Muscle of arm (tissue), 14 donors: ENCODE measurements at places on chromosomes 2 and 18. TPM values are rescaled to one million over a fixed set of nuclear protein-coding genes. Genes with fewer than 3 reads are reported as not detected.

The NT5C1B gene
- 0.19 TPM for polyA plus RNA-seq

The SP9 gene
- 0.14 TPM for polyA plus RNA-seq

The GCG gene
- polyA plus RNA-seq: not detected

The DRC1 gene
- not detected for polyA plus RNA-seq

The IL1R1 gene
- 26.7 TPM for polyA plus RNA-seq

The RTP5 gene
- not detected for polyA plus RNA-seq

The APOB gene
- 0.51 TPM for polyA plus RNA-seq

The AFF3 gene
- 4.2 TPM for polyA plus RNA-seq

The RGPD3 gene
- polyA plus RNA-seq: 0.36 TPM

The TMEM198 gene
- 2.0 TPM for polyA plus RNA-seq

The ERICH2 gene
- 2.4 TPM for polyA plus RNA-seq

The C2orf66 gene
- not detected for polyA plus RNA-seq

GRCh38 chr2:174738841-174739240 is 25.4 kb downstream of the CHRNA1 start:
- no peak for DNase-seq

- DNase-seq: no peak
These were observed 123.1 kb upstream of the CAB39 start for GRCh38 chr2:230589497-230590015.

DNA sequence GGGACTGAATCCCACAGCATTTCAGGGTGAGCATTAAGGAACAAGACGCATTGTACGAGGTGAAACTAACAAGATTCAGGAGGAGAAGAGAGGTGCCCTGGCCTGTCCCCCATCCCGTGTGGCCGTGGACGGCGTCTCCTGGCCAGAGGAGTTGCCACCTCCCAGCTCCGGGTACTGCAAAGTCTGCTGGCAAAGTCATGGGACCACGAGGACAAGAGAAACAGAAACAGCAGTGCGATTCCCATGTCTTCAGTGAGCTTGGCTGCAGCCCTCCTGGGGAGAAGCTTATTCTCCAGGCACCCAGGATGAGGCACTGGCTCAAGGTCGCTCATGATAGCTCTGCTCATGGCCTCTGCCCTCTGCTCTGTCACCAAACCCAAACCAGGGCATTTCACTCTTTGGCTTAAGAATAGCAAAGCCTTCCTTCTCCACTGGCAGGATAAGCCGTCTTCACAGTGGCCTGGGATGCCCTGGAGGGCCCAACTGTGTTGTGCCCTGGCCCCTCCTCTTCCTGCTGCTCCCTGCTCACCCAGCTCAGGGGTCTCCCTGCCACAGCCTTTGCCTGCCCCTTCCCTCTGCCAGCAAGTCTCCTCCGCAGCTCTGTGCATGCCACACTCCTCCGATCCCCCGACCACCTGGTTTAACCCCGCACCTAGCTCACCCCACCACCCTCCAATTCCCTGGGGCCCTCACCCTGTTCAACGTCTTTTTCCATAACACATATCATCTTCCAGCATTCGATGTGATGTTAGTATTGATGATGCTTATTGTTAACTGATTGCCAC is 144.8 kb downstream of the PXDN start:
- DNase-seq: no peak

DNA sequence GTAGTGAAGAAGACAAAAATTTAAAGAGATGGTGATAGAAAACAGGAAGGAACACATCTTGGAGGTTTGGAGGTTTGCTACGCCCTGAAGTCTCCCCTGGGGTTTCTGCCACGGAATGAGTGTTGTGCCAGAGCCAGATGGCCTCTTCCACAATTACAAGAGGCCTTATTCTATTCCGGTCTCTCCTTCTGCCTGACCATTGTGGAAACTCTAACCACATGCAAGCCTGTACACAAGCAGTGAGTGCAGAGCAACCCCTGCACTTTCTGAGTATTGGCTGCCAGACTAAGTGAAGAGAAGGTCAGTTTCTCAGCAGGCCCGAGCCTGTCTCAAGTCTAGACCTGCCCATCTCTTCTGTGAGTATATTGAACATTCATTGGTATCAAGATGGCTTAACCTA is 22.7 kb upstream of the MYO1B start:
- DNase-seq: no peak

- DNase-seq: no peak
These were observed 617.7 kb upstream of the CDH2 start for GRCh38 chr18:28794459-28795245.

DNA sequence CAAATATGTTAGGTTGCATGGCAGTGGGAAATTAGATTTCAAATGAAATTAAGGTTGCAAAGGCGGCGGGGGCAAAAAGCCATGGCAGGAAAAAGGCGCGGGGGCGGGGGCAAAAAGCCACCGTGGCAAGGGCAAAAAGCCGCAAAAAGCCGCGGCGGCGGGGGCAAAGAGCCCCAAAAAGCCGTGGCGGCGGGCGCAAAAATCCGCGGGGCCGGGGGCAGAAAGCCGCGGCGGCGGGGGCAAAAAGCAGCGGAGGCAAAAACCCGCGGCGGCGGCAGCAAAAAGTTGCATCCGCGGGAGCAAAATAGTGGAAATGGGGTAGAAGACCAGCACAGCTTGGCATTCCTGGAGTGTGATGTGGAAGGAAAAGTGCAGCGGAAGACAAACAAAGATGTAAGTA is 417.1 kb downstream of the ANKRD30B start:
- DNase-seq: no peak

DNA sequence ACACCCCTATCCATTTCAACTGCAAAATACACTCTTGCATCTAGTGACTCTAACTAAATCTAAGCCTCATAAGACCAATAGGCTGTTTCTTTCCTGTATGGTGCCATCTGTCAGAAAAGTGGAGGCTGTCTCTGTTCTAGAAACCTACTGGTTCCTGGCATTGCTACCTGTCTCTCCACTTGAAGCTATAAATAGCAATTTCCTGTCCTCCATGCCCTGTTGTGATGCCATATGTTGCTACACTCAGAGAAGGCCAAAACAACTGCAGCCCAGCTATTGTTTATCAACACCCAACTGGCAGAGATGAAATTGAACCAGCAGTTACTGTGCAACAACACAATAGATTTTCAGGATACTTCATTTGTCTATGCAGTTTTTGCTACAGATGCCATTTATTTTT is 1355.1 kb upstream of the SLC39A10 start:
- DNase-seq: no peak

DNA sequence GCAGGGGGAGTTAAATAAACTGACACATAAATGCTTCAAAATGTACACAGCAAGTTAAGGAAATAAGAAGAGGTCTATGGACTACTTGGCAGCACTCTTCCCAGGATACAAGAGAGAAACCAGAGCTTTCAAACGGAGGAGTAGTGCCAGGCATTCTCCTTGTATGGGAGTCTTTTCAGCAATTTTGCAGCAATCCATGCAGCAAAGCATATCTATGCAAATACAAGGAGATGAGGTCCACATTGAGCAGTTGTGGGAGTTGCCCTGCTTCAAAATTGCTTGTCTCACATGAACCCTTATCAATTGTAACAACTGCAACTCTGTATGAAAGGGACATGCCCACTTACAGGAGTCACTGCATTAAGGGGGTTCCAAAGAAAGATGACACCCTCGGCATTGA is 37.8 kb downstream of the SCN9A start:
- DNase-seq: no peak

- no peak for DNase-seq
These were observed 22.9 kb upstream of the CAVIN2 start for GRCh38 chr2:191869781-191870180.

DNA sequence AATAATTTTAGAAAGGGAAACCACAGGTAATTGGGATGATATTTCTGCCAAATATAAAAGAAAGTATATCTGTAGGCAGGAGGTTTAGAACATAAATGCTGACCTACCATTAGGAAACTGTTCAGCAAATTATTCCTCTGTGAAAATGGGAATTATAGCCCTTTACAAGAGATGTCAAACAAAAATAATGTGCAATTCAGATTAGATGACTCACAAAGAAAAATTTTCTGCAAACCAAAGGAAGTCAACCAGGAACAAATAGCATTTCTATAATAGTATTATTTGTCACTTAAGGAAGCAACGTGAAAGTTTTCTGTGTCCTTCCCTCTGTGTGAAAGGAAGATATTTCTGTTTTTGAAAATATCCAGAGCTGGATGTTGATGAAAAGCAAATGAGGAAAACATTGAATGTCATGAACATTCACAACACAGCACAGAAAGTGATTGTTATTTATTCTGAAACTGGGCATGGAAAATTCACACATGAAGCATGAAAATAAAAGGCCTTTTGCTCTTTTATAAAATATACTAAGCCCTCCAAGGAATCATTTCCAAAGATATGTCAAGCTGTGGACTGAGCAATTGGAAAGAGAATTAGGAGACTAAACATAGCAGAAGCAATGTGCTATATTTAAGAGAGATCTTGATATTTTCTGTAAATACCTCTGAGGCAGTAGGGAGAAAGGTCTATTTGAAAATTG is 57.9 kb upstream of the SPHKAP start:
- DNase-seq: no peak

DNA sequence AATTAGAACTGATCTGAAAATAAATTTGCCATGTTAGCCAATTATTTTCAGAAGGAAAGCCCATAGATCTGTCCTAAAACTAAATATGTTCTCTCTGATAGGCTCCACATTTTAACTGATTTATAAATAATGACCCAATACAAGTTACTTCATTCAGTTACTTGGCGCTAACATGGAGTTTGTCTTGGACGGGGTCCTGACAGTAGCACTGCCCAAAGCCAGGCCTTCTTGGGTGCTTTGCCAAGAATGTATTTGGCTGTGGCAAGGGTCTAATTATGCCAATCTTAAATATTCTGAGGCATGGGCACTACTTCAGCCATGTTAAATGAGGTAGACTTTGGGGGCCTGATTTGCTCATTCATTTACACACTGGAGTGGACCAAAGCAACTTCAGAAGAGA is 135.0 kb upstream of the PKDCC start:
- DNase-seq: no peak

DNA sequence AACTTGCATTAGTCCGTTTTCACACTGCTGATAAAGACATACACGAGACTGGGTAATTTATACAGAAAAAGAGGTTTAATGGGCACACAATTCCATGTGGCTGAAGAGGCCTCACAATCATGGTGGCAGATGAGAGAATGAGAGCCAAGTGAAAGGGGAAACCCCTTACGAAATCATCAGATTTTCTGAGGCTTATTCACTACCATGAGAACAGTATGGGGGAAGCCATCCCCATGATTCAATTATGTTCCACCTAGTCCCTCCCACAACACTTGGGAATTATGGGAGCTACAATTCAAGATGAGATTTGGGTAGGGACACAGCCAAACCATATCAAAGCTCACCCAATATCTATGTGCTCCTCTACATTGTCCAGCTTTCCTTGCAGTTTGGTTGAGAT is 16.0 kb upstream of the SERPINE2 start:
- DNase-seq: no peak

GRCh38 chr2:5064687-5065086 is 627.5 kb upstream of the SOX11 start:
- DNase-seq: no peak

DNA sequence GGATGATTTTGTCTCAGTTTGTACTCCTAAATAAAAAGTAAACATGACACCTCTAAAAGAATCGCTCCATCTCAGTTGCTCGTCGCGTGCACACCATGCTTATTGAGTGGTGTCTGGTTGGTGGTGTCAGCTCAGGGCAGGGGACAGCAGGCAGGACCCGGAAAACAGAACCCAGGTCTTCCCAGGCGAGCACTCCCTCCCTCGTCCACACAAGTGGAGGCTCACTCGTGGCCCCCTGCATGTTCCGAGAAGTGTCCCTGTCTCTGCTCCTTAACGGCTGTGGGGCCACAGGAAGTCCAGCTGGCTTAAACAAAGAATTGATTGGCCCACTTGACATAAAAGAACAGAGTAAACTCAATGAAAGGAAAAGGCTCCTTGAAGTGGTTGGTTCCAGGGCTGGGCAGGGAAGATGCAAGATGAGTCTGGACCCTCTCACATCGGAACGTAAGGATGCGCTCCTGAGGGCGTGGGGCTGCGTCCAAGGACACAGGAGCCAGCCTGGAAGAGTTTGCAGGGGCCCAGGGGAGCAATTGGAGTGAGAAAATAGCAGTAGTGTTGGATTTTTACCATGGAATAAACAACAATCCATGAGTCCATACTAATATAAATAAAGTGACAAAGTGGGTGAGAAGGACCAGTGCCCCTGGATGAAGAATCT is 13.1 kb upstream of the CNDP1 start:
- no peak for DNase-seq

GRCh38 chr18:74534981-74535649 is 815 bp downstream of the CNDP1 start:
- DNase-seq: no peak

DNA sequence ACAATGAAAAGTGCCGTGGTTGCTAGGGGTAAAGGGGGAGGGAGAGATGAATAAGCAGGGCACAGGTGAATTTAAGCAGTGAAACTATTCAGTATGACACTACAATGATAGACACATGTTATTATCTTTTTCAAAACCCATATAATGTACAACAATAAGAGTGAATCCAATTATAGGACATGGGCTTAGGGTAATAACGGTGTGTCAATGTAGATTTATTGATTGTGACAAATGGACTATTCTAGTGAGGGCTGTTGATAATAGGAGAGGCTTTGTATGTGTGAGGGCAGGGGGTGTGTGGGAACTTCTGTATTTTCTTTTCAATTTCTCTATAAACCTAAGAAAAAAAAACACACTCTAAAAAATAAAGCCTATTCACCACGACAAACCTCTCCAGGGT is 223.8 kb downstream of the RIT2 start:
- no peak for DNase-seq

DNA sequence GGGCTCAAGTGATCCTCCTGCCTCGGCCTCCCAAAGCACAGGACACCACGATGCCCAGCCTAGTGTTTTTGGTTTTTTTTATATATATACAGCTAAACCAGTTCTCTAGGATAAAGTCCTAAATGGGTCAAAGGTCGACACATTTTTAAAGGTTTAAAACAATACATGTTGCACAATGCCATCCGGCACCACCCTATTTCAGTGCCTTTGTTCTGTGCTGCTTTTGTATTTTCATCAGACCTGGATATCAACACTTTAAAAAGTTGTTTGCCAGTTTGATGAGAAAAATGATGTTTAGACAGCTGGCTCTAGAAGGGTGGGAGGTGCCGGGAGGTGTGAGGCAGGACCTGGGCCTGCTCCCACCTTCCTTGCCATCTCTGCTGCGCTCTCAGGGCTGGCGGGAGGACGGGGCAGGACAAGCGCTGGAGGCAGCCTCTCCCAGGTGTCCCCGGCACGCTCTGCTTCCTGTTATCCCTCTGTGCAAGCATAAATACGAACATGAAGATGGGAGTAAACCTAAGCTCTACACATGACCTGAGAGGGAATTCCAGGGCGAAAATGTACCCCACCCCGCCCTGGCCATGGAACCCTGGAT is 103.7 kb downstream of the HS6ST1 start:
- DNase-seq: no peak

DNA sequence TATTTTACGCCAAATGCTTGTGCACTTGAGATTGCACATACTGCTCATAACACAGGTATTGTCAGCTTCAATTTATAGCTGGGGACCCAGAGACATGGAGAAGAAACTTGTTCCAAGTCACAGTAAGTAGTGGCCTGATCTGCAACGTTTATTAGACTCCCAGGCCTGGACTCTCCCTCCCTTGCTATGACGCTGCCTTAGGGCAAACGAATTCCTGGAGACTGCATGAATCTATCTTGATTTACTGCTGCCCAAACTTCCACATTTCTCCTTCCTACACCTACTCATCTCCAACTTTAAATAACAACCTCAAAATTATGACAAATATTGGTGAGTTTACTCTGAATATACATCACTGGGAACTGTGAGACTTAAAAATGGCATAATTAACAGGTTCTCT is 145.1 kb upstream of the CCDC195 start:
- no peak for DNase-seq
